Activated CD8-positive, alpha-beta memory T cell treated with anti-CD3 and anti-CD28 coated beads for 1 hour (primary cell): ENCODE measurements at places on chromosomes 2 and 18.

DNA sequence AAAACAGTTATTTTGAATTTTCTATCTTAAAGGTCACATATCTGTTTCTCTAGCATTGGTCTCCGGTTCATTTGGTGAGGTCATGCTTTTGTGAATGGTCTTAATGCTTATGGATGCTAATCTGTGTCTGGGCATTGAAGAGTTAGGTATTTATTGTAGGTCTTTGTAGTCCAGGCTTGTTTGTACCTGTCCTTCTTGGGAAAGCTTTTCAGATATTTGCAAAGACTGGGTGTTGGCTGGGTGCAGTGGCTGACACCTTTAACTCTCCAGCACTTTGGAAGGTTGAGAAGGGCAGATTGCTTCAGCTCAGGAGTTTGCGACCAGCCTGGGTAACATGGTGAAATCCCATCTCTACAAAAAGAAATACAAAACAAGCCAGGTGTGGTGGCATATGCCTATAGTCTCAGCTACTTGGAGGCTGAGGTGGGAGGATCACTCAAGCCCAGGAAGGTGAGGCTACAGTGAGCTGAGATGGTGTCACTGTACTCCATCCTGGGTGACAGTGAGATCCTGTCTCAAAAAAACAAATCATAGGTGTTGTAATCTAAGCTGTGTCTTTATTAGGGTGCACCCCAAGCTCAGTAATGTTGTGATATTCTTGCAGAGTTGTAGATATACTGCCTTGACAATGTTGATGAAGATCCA is 82.3 kb downstream of the FAM117B start:
- no peak for DNase-seq

DNA sequence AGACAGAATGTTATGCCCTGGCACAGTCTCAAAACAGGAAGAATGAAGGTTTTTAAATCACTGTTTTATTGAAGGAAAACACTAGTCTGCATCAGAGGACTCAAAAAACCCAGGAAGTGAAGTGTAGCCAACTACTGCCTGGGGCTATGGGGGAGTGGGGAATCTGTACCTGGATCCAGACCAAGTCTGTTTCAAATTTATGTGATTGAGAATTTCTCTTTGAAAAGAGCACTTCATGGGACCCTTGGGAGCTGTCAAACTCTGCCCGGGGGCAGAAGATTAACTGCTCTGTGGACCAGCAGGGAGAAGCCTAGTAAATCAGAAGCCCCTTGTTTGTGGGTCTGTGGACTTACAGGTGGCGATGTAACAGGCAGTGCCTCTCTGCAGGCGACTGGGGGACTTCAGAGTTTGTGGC is 45.3 kb upstream of the TANC1 start:
- DNase-seq, result no peak

DNA sequence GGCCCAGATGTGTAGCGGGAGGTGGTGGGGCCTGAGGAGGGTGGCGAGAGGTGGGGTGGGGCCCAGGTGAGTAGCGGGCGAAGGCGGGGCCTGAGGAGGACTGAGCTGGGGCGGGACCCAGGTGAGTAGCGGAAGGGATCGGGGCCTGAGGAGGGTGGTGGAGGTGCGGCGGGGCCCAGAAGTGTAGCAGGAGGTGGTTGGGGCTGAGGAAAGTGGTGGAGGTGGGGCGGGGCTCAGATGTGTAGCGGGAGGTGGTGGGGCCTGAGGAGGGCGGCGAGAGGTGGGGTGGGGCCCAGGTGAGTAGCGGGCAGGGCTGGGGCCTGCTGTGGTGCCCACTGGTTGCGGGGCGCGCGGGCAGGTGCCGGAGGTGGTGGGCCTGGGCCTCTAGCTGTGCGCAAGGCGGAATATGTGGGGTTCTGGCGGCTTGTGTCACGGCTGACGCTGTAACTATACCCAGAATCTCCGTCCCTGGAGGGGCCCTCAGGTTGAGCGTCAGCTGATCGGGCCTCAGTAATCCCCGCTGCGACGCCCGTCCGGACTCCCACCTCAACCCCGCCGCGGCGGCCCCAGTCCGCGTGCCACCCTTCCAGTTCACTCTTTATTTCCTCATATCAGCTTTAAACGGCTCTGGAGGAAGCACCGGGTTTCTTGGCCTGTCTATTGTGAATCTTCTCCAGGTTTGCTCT is 866 bp upstream of the SF3B6 start:
- no peak for DNase-seq

DNA sequence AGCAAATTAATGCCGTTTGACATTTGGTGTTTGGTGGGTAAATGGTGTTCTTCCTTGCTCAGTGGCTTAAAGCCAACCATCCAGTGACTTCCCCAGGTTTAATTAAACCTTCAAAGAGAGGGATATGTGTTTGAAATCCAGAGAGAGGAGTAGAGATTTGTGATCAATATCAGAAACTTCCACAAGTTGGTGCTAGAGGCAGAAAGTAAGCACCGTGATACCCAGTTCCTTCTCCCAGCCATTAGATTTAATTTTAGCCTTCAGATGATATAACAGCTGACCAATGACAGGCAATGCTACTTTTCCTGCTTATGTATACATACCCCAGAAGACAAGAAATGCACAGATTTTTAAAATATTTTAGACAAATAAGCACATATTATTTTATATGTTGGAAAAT is 398.5 kb downstream of the CDH2 start:
- no peak for DNase-seq

GRCh38 chr18:25457601-25458000 is 105.6 kb upstream of the ZNF521 start:
- DNase-seq, result no peak

GRCh38 chr18:7848054-7848412 is 280.9 kb downstream of the PTPRM start:
- DNase-seq, result no peak

- no peak for DNase-seq
Observed at GRCh38 chr2:29724282-29724681, 197.1 kb downstream of the ALK start.

DNA sequence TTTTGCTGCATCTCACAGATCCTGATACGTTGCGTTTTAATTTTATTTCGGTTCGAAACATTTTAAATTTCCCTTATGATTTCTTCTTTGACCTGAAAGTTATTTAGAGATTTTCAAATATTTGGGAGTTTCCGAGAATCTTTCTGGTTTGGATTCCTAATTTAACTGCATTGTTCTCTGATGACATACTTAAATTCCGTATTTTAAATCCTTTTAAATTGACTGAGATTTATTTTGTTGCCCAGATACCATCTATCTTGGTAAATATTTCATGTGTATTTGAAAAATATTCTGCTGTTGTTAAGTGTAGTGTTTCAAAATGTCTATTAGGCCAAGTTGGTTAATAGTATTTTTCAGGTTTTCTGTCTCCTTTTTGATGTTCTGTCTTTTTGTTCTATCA is 37.7 kb downstream of the MROH2A start:
- DNase-seq, result no peak

- no peak for DNase-seq
Observed at GRCh38 chr2:63790906-63791305, 50.8 kb upstream of the UGP2 start.

DNA sequence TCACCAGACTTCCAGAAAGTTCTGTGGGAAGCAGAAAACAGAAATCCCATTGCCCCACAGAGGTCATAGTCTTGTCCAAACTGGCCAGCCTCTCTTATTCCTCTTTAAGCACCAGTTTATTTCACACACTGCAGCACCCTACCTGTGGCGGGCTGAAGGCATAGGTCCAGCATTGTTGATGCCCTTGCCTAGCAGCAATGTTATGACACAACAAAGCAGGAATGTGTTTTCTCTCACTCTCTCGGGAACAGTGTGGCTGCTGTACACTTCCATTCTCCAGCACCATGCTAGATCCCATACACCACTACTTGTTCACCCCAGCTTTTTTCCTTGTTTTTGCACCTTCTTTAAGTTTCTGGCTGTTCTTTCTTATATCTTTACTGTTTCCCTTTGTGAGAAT is 181.6 kb downstream of the DNAH6 start:
- DNase-seq, result no peak

DNA sequence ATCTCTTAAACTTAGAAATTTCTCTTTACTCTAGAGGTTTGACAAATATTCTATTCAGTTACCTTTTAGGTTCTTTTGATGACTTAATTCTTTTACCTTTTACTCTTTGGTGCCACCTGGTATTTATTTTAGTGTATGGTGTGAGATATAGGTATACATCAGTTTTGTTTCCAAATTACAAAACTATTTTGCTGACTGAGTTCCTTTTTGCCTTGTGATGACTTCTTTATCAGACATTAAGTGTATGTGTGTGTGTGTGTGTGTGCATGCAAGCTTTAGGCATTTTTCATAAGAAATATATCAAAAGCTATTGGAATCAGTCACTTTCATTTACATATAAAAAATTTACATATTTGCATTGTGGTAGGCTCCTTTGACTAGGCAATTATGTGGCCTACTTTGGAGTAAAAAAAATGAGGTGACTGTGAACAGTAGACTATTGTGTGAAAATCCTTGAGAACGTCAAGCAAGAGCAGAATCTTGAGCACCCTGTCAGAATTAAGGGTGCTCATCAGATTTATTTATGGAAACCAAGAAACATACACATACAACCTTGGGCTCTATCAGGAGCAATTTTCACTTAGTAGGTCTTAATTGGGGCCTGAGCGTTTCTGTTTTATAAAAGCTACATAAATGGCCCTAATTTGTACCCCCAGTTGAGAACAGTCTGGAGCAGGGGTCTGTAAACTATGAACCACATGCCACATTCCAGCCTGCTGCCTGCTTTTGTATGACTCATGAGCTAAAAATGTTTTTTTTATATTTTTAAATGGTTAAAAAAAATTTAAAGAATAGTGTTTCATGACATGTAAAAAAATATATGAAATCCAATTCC is 415.9 kb downstream of the SLC4A3 start:
- no peak for DNase-seq

- no peak for DNase-seq
Observed at GRCh38 chr18:49731860-49732311, 81.4 kb downstream of the ACAA2 start.

DNA sequence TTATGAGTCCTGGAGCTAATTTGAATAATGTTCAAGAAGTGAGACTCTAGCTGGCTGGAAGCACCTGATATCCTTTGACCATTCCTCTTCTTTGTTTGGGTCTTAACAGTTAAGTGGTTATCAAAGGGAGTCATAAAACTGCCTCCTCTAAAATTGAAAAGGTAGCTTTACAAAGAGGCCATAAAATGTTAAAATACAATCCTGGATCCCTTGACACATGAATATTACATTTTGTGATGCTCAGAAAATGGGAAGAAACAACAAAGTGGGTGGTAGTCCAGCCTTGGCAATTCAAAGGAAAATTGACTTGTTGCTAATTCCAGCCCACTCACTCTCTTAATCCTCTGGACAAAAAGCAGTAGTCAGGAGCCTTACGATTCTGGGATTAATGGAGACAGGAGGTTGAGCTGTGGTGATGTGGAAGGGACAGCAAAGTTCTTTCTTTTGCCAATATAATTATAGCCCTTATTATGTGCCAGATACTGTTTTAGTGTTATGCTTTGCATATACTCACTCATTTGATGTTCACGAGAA is 339.2 kb downstream of the PDE11A start:
- no peak for DNase-seq

- DNase-seq, result no peak
Observed at GRCh38 chr2:105140240-105140568, 101.3 kb upstream of the GPR45 start.

- no peak for DNase-seq
Observed at GRCh38 chr2:181546086-181546485, 88.9 kb downstream of the ITGA4 start.

- DNase-seq, result no peak
Observed at GRCh38 chr2:136376211-136376610, 258.3 kb upstream of the CXCR4 start.

DNA sequence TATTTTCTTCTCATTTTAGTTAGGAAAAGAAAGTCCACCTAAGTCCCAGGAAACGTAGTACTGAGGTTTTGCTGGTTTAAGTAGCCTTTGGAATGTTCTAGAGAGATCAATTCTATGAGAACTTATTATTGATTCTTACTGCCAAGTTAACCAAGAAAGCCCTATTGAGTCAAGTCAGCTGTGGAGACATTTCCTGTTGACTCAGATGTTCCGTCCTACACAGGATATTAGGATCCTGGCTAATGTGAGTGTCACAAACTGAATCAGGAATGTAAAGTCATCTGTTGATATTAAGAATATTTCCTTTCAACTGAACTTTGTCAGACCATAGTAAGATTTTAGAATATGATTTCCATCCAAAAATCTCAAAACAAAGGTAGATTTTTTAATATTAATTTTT is 654.3 kb downstream of the LRRTM4 start:
- DNase-seq, result no peak

GRCh38 chr2:199490049-199490448 is 32.3 kb upstream of the SATB2 start:
- no peak for DNase-seq

- DNase-seq, result no peak
Observed at GRCh38 chr2:3114406-3115185, 263.0 kb downstream of the EIPR1 start.

DNA sequence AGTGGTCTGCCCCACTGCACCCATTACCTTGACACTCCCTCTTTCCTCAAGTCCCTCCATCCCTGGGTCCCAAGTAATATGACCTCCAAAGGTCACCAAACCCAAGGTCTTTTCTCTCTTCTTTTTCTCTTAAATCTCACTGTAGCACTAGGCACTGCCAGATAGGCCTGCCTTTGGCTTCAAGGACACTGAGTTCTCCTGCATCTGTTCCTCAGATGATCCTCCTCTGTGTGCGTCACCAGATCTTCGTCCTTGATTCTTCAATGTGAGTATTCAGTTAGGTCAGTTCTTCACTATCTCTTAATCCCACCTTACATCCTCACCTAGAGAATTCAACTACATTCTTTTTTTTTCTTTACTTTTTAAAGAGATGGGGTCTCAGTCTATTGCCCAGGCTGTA is 249.2 kb downstream of the NBAS start:
- DNase-seq, result no peak

- no peak for DNase-seq
Observed at GRCh38 chr2:46284260-46284659, 12.9 kb upstream of the EPAS1 start.

- DNase-seq, result no peak
Observed at GRCh38 chr2:27303093-27304025, 4.9 kb downstream of the UCN start.

- no peak for DNase-seq
Observed at GRCh38 chr2:118510807-118511206, 336.6 kb downstream of the EN1 start.

GRCh38 chr18:46028536-46028891 is 43.5 kb downstream of the PSTPIP2 start:
- no peak for DNase-seq
